ENCODE measurements at places on chromosomes 3 and 15. TPM values are rescaled to one million over a fixed set of nuclear protein-coding genes. Genes with fewer than 3 reads are reported as not detected.

The CA12 gene
- 0.20 TPM for polyA plus RNA-seq

The ALS2CL gene
- 36.8 TPM for polyA plus RNA-seq

DNA sequence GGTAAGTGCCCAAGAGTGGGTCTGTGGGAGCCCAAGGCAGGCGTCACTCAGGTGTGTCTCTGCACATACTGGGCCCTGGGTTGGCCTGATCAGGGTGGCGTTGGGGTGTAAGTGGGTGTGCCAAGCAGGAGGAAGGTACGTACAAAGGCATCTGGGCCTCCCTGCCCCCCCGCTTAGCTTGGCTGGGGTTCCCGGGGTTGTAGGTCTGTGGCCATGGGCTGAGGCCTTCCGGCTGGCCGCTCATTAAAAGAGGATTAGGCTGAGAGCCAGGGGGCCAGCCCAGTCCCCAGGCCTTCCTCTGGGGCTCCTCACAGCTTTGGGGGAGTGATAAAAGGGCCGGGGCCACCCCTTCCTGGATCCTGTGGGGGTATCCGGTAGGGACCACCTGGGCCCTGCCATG is 13.3 kb downstream of the SEMA3F start:
- peak overlapping the region; percentile 67 for H3K27ac ChIP-seq
- no peak for DNase-seq
- no peak overlapping the region for H3K4me3 ChIP-seq
- peaks cover 14% of the 10 kb centered on the region for H3K4me1 ChIP-seq
- H3K27me3 ChIP-seq: no peaks in the 10 kb centered on the region
- no peaks in the 10 kb centered on the region for H3K36me3 ChIP-seq

- H3K27me3 ChIP-seq: peaks cover 1% of the 10 kb centered on the region
- no peaks in the 10 kb centered on the region for H3K4me1 ChIP-seq
- H3K4me3 ChIP-seq: no peak overlapping the region
- DNase-seq: no peak
- no peak overlapping the region for H3K27ac ChIP-seq
- no peaks in the 10 kb centered on the region for H3K36me3 ChIP-seq
These were observed 473.3 kb upstream of the NR2F2 start for GRCh38 chr15:95857124-95857757.

The IL17RC gene
- polyA plus RNA-seq: 20.5 TPM

The SHF gene
- polyA plus RNA-seq: 5.7 TPM

GRCh38 chr3:189588070-189588469 is 43.1 kb upstream of the TP63 start:
- no peaks in the 10 kb centered on the region for H3K36me3 ChIP-seq
- no peak for DNase-seq
- H3K4me1 ChIP-seq: peaks cover 4% of the 10 kb centered on the region
- H3K27me3 ChIP-seq: no peaks in the 10 kb centered on the region

DNA sequence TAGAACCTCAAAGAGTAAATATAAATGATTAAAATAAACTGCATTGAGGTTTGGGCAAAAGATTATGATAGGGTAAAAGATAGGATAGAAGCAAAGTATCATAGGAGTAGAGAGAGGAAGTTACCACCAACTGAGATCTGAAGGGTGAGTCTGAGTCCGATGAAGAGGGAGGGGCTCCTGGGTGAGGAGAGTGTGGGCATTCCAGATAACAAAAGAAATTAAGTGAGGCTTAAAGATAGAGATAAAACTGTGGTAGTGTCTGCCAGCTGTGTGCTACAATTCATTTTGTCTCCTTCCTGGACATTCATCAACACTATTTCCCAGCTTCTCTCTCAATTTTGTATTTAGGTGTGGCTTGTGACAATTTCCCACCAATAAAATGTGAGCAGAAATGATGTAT is 343.0 kb upstream of the PLSCR5 start:
- no peak overlapping the region for H3K4me3 ChIP-seq
- no peak overlapping the region for H3K27ac ChIP-seq
- no peaks in the 10 kb centered on the region for H3K27me3 ChIP-seq
- H3K36me3 ChIP-seq: no peaks in the 10 kb centered on the region
- no peaks in the 10 kb centered on the region for H3K4me1 ChIP-seq

The IL20RB gene
- 1.2 TPM for polyA plus RNA-seq

- H3K4me3 ChIP-seq: no peak overlapping the region
- no peak for DNase-seq
- no peaks in the 10 kb centered on the region for H3K36me3 ChIP-seq
- H3K4me1 ChIP-seq: no peaks in the 10 kb centered on the region
- no peaks in the 10 kb centered on the region for H3K27me3 ChIP-seq
These were observed 98.1 kb upstream of the BFSP2 start for GRCh38 chr3:133301731-133302130.

GRCh38 chr15:34583399-34584329 is at the start of gene GOLGA8B:
Gene GOLGA8B, minus strand, starts transcription at chr15:34583651. Its CDS starts 47,739 bp downstream, at chr15:34535912.
- H3K4me1 ChIP-seq: peaks cover 13% of the 10 kb centered on the region
- H3K4me3 ChIP-seq: peak within 1 kb of the TSS; percentile 97
- no peak within 1 kb of the TSS for H3K27ac ChIP-seq
- H3K27me3 ChIP-seq: no peaks in the 10 kb centered on the region

The IGDCC3 gene
- 0.13 TPM for polyA plus RNA-seq

- no peaks in the 10 kb centered on the region for H3K36me3 ChIP-seq
- H3K27me3 ChIP-seq: no peaks in the 10 kb centered on the region
- no peaks in the 10 kb centered on the region for H3K4me1 ChIP-seq
- no peak for DNase-seq
These were observed 643.1 kb downstream of the ZPLD1 start for GRCh38 chr3:103077910-103078309.

GRCh38 chr3:179828738-179829137 is 175.9 kb downstream of the USP13 start:
- H3K27ac ChIP-seq: no peak overlapping the region
- no peak overlapping the region for H3K4me3 ChIP-seq
- no peak for DNase-seq
- H3K4me1 ChIP-seq: peaks cover 10% of the 10 kb centered on the region
- no peaks in the 10 kb centered on the region for H3K36me3 ChIP-seq
- no peaks in the 10 kb centered on the region for H3K27me3 ChIP-seq

The PLCL2 gene
- 7.1 TPM for polyA plus RNA-seq

The SLC12A1 gene
- polyA plus RNA-seq: 0.03 TPM

- no peak overlapping the region for H3K4me3 ChIP-seq
- DNase-seq: no peak
- H3K27ac ChIP-seq: peak overlapping the region; percentile 66
- H3K36me3 ChIP-seq: no peaks in the 10 kb centered on the region
- no peaks in the 10 kb centered on the region for H3K27me3 ChIP-seq
These were observed 243.3 kb downstream of the FAM43A start for GRCh38 chr3:194928831-194929577.

- no peaks in the 10 kb centered on the region for H3K27me3 ChIP-seq
- peaks cover 12% of the 10 kb centered on the region for H3K4me1 ChIP-seq
- no peak for DNase-seq
- H3K27ac ChIP-seq: no peak overlapping the region
These were observed 55.8 kb downstream of the DAPK2 start for GRCh38 chr15:63990454-63990853.

DNA sequence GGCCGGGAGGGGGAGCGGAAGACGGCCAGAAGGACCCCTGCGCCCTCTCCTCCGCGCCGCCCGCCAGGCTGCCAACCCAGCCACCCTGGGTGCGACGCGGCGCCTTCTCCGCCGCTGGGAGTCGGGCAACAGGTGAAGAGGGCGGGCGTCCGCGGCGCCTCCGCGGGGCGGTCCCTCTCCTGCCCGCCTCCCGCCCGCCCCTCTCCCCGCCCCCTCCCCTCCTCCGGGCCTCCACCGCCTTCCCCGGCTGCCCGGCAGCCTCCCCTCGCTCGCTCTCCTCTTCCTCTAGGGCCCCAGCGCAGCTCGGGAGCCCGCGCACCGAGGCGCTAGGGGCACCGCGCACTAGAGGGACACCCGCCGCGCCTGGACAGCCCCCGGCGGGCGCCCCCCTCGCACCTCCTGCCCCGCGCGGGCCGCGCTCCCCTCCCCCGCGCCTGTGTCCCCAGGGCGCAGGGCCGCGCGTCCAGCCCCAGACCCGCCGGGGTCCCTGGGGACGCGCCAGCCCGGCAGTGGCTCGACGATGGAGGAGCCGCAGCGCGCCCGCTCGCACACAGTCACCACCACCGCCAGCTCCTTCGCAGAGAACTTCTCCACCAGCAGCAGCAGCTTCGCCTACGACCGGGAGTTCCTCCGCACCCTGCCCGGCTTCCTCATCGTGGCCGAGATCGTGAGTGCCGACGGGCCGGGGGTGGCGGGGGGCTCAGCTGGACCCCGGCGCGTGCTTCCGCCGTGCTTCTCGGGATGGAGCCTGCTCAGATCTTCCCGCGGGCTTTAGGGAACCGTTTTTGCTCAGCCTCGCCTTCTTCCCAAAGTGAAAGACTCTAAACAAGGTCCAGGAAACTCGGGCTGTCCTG is at the start of gene CMTM8:
Gene CMTM8 (plus strand): TSS at position 228 of the 854 bp plus-strand sequence. CDS start 293 bp downstream, at position 521.
- no peaks in the 10 kb centered on the region for H3K27me3 ChIP-seq
- peak within 1 kb of the TSS; percentile 10 for H3K27ac ChIP-seq
- H3K36me3 ChIP-seq: no peaks in the 10 kb centered on the region
- peak within 1 kb of the TSS; percentile 91 for H3K4me3 ChIP-seq
- H3K4me1 ChIP-seq: peaks cover 6% of the 10 kb centered on the region
- DNase-seq: peak; percentile 49

The EXD1 gene
- not detected for polyA plus RNA-seq

GRCh38 chr3:155572085-155572484 is 172.8 kb downstream of the PLCH1 start:
- H3K4me3 ChIP-seq: no peak overlapping the region
- no peak for DNase-seq
- no peak overlapping the region for H3K27ac ChIP-seq
- H3K27me3 ChIP-seq: no peaks in the 10 kb centered on the region

DNA sequence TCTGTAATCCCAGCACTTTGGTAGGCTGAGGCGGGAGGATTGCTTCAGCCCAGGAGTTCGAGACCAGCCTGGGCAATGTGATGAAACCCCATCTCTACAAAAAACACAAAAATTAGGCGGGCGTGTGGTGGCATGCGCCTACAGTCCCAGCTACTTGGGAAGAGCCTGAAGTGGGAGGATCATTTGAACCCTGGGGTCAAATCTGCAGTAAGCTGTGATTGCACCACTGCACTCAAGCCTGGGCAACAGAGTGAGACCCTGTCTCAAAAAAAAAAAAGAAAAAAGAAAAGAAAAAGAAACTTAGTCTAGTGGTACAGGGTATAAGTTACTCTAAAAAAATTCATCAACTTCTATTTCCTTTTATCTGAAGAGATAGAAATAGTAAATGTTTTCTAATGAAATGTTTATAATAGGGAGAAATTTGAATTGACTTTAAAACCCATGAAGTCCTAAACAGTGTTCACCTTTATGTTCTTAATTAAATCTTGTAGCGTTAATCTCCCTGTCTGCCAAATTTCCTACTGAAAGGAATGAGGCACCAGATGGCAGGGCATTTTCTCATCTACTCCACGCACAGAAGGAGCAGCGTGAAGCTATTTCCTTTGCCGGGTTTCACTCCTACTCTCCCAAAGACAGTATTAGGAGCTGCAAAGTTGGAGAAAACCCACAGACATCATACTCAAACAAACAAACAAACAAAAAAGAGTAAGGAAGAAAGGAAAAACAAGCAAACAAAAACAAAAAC is 1.9 kb downstream of the PCLAF start:
- no peak overlapping the region for H3K27ac ChIP-seq
- H3K36me3 ChIP-seq: no peaks in the 10 kb centered on the region
- no peaks in the 10 kb centered on the region for H3K27me3 ChIP-seq
- no peaks in the 10 kb centered on the region for H3K4me1 ChIP-seq
- DNase-seq: no peak
- H3K4me3 ChIP-seq: no peak overlapping the region

GRCh38 chr15:72227192-72227586 is 3.8 kb downstream of the PKM start:
- H3K4me3 ChIP-seq: no peak overlapping the region
- peaks cover 59% of the 10 kb centered on the region for H3K4me1 ChIP-seq
- H3K27ac ChIP-seq: peak overlapping the region; percentile 58
- no peaks in the 10 kb centered on the region for H3K36me3 ChIP-seq
- H3K27me3 ChIP-seq: no peaks in the 10 kb centered on the region

DNA sequence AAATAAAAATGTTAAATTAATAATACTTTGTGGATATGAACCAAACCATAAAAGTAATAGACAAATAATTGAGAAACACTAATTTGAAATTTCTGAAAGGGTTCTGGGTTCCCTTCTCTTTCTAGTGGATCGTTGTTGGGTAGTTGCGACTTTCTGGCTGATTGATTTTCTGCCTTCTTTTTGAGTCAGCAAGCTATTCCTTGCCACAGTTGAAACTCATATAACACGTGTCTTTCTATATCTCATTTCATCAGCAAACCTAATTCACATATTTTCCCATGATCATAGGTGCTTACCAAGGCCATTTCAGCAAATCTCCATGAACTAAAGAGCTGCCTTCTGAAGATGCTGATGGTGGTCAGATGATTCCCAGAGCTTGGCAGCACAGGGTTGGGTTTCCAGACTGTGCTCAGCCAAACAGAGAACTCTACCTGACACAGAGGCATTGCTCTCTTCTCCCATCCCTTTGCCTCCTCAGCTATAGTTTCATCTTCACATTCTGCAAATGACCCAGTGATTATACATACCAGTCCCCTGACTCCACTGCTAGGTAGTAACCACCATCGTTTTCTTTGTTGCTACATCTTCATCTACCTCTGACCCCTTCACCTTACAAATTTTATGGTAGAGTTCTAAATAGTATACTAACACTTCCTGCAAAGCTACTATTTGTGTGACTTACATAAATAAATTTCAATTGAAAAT is 383.9 kb upstream of the DPH6 start:
- no peak overlapping the region for H3K27ac ChIP-seq
- no peaks in the 10 kb centered on the region for H3K36me3 ChIP-seq
- no peak for DNase-seq
- no peaks in the 10 kb centered on the region for H3K27me3 ChIP-seq
- no peak overlapping the region for H3K4me3 ChIP-seq
- H3K4me1 ChIP-seq: no peaks in the 10 kb centered on the region

GRCh38 chr3:136305879-136306278 is 55.7 kb downstream of the PCCB start:
- no peaks in the 10 kb centered on the region for H3K36me3 ChIP-seq
- H3K27me3 ChIP-seq: no peaks in the 10 kb centered on the region
- DNase-seq: no peak
- no peak overlapping the region for H3K27ac ChIP-seq

DNA sequence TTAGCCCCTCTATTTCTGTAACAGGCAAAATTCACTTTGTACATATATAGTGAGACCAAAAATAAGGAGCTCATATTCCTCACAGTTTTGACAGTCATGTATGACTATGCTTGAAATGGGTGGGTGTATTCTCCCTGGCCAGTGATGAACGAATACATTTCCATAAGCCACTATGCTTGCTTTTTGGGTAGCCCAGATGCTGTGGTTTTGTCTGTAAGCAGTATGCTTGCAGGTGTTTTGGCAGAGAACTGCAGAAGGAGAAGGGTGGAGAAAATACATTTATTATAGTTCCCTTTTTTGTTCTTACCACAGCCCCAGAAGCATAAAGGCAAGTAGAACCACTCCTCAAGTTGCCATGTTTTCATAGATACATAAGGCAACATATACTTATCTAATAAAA is 131.2 kb downstream of the RBMS3 start:
- H3K4me3 ChIP-seq: no peak overlapping the region
- H3K4me1 ChIP-seq: peaks cover 49% of the 10 kb centered on the region
- H3K36me3 ChIP-seq: no peaks in the 10 kb centered on the region
- DNase-seq: no peak
- H3K27me3 ChIP-seq: no peaks in the 10 kb centered on the region

Measured in adrenal gland (tissue), 19 donors.